ENCODE measurements at places on chromosomes 1 and 21.

DNA sequence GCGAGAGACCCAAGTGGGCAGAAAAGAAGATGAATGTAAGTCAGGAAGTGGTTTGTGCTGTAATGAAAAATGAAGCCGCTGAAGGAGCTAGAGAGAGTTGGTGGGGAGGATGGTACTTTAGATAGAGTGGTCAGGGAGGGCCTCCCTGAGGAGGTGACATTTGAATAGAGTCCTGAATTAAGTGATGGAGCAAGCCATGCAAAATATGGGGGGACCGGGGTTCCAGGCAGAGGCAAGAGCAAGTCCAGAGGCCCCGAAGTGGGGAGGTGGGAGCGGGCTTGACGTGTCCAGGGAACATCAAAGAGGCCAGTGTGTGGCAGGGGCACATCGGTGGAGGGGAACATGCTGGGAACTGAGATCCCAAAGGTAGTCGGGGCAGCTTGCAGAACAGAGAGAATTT lies 43.1 kb downstream of the OPRD1 start:
- DNase-seq = no peak

- peak; percentile 10 for DNase-seq
Measured at GRCh38 chr1:159214149-159214760, 9.6 kb downstream of the ACKR1 start.

DNA sequence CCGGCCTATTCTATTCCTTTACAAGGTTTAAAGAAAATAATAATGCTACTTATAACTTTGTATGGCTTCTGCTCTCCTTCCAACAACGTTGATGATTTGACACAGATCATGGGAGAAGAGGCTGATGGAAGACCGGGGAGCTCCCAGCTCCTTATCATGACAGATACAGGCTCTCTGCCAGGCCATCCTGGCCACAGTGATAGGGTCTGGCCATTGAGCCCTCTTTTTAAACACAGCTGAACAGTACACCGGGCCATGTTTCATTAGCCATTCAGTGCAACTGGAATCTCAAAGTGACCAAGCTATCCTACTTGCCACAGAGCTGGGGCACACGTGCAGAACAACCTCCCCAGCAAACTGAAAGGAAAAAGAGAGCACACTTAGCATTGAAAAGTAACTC lies 34.9 kb downstream of the DNAJC11 start:
- no peak for DNase-seq

DNA sequence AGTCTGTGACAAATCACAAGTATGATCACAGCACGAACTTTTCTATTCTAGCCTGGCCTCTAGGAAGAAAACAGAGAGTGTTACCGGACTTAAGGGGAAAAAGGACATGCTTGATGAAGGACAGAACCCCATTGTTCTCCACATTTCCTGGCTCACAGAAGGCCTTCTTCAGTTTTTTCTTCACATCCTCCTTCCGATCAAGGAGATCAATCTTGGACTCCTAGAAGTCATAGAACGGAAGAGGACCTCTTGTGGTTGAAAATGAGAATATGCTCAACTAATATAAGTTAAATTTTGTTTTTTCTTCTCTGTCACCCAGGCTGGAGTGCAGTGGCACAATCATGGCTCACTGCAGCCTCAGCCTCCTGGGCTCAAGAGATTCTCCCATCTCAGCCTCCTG lies 30.3 kb downstream of the YARS1 start:
- no peak for DNase-seq

DNA sequence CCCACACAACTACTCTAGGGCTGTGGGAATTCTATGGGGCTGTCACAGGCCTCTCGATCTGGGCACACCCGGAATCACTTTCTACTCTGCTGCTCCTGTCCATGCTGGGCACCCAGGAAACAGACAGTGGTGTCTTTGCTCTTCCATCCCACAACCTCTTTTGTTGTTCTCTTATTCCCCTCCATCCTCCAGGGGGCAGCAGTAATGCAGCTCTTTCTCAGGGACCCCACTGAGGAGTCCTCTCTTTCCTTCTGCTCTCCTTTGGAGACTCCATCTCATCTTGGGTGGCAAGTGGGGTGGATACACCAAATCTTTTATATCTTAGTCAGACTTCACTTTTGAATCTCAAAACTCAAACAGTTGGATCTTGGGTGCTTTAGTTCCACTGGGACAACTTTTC lies 206.3 kb downstream of the HS2ST1 start:
- no peak for DNase-seq

- DNase-seq = no peak
Measured at GRCh38 chr1:152941037-152941711, 5.8 kb upstream of the SPRR5 start.

Measured in HFF-Myc (cell line).